ENCODE measurements at places on chromosomes 13 and 19. TPM values are rescaled to one million over a fixed set of nuclear protein-coding genes. Genes with fewer than 3 reads are reported as not detected.

Gene ZIC5
- total RNA-seq: not detected

Gene CLEC4G
- total RNA-seq: not detected

Gene MISP3
- total RNA-seq: not detected

Gene ZNF808
- 15.2 TPM for total RNA-seq

Gene APOC1
- 11.4 TPM for total RNA-seq

Gene KIR3DL1
- not detected for total RNA-seq

Data from endothelial cell of umbilical vein (primary cell).